ENCODE measurements at places on chromosomes 6 and 20.

DNA sequence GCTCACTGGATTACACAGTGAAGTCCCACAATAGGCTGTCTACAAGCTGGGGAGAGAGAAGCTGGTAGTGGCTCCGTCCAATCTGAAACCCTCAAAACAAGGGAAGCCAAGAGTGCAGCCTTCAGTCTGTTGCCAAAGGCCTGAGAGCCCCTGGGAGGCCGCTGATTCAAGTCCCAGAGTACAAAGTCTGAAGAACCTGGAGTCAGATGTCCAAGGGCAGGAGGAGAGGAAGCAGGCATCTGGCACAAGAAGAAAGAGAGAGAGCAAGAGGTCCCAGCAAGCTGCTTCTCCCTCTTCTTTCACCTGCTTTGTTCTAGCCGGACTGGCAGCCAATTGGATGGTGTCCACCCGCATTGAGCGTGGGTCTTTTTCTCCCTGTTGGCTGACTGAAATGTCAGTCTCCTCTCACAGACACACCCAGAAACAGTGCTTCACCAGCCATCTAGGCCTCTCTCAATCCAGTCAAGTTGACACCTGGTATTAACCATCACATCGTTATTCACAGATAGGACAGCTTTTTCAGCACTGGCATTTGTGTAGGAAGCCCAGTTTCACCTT is 51.2 kb downstream of the CRYBG1 start:
- DNase-seq, result no peak

GRCh38 chr6:134472046-134472445 is 154.1 kb upstream of the SGK1 start:
- DNase-seq, result no peak

DNA sequence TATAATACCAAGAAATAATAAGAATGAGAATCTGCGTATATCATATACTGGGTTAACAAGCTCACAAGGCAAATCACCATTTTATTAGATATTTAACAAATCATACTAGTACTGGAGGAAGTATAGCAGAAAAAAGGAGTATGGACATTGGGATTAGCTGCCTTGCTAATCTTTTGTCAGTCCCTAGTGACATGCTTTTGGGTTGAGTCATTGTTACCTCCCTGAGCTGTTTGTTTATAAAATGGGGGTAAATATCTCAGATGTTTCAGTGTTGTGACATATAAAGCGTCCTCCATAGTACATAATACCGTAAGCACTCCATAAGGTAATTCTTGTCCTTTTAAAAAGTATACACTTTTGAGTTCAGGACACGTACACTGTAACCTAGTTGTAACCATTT is 107.0 kb downstream of the ESR1 start:
- no peak for DNase-seq

DNA sequence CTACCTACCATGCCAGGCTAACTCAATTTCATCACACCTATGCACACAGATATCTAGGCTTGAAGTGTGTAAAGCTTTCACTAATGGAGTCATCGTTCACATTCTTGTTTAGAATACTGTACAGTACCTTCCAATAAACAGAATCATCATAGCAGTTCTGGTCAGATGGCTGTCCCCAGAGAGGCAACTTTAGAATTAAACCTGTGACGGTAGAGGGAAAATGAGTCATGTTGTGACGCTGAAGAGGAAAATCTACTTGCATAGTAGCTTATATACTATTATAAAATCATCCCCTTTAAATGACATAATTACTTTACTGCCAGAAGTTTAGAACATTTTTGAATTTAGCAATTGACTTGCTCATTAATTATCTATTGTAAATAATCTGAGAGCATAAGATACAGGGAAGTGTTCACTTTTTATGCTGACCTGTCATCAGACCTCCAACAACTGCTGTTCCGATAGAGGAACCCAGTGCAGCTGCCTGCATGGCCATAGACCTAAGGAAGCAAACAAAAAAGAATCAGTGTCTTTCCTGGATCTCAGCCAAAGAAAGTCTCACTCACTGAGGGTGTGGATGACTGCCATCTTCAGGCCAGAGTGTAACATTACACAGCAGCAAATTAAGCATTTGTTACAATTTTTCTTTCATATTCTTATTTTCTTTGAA is 29.8 kb downstream of the RHAG start:
- DNase-seq, result no peak

DNA sequence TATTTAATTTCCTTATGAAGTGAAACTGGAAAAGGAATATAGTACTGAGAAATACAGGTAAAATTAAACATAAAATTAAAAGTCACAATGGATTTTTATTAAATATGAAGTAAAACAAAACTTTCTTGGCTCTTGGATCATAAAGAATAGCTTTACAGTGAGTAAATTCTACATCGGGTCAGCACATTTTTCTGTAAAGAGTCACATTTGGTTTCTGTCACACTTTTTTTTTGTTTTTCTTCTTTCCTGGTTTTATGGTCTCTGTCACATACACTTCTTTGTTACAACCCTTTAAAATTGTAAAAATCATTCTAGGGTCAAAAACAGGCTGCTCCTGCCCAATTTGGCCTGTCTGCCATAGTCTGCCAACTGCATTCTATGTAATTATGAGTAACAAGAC is 254.4 kb upstream of the POU3F2 start:
- no peak for DNase-seq

DNA sequence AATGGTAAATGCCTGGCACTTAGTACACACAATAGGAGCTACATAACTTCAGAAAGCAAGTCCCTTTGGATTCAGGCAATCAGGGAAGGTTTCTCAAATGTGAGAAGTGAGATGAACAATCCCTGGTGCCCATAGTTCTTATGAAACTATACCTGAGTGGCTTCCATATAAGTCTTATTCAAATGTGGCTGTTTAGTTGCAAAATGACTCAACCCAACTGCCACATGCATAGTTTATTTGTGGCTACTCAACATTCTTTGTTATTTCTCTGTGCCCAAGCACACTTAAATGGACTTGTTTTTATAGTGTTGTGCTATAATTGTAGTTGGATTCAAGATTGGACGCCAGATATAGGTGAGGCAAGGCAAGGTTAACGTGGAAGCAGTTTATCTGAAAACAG is 93.7 kb upstream of the ATXN1 start:
- DNase-seq, result no peak

DNA sequence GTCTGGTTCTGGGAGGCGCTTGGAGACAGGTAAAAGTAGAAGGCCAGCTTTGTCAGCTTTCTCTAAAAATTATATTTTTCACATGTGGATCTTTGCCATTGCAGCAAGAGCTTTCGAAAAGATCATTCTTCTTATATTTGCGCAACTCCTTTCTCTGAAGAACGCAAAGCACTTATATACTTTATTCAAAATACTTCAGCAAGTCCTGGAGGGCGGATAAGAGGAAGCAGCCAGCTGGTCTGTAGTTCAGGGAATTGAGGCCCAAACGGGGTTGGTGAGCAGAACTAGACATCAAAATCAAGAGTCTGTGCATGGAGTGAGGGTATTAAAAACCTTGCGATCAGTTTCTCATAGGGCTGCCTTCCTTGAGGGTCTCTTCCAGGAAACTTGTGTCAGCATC is 182.3 kb downstream of the DTNBP1 start:
- no peak for DNase-seq
